ENCODE measurements at places on chromosomes 6 and 20. TPM values are rescaled to one million over a fixed set of nuclear protein-coding genes. Genes with fewer than 3 reads are reported as not detected.

Gene TSPO2
- not detected for total RNA-seq

Gene AIF1
- total RNA-seq, result not detected

Gene SSTR4
- total RNA-seq, result not detected

Gene GPRC6A
- not detected for total RNA-seq

Gene TREM1
- total RNA-seq, result 0.52 TPM

Gene BMP6
- total RNA-seq, result 0.06 TPM

Measured in LHCN-M2 (cell line).